Right forelimb (tissue), 1 donor: ENCODE measurements at places on chromosomes 3 and 15.

GRCh38 chr3:195212749-195213375, 58.1 kb downstream of the XXYLT1 start:
- no peak for DNase-seq

DNA sequence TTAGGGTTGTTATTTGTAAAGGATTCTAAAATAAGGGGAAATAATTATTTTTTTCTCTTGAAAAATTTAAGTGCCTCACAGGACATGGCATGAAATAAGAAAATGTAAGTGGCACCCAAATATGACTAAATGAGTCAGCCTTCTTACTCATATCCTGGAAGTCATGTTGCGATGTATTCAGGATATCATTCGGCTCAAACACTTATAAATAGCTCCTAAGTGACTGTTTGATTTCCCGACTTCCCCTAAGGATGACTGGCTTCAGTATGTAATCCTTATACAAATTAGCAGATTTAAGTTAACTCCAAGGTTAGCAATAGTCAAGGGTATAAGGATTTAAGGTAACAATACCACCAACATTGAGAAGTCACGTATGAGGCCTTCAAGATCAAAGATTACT, 57.3 kb upstream of the OSTN start:
- no peak for DNase-seq

DNA sequence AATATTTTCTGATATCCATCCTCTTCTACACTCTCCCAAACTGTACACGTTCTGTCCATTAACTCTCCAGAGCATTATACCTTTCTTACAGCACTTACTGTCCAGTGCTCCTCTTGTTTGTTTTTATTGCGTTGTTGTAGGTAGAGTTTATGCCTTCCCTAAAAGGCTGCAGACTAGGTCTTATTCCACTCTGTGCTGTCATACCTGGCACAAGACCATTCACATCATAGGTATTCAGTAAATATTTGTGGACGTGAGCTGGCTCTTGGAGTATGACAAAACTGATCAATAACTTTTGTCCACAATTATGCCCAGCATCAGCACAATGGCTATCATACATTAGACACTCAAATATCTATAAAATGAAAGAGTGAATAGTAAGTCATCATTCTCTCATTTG, 4.4 kb downstream of the HMG20A start:
- DNase-seq: no peak

DNA sequence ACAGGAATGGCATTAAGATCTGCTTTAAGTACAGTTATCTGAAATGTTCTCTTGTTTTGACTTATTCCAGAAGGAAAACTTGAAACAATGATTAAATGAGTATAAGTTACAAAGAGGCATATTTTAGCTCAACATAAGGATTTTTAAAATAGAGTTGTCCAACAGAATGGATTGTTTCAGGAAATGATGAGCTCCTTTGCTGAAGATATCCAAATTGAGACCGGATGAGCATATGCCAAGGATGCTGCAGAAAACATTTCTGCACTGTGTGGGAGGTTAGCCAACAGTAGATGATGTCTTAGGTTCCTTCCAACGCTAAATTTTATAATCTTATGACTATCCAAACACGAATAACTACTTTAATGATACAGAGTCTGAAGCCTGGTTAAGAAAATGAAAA, 226.5 kb upstream of the NANOGP8 start:
- no peak for DNase-seq

GRCh38 chr3:127831723-127832172, 9.4 kb upstream of the MGLL start:
- DNase-seq: no peak
